ENCODE measurements at places on chromosomes 11 and 22. TPM values are rescaled to one million over a fixed set of nuclear protein-coding genes. Genes with fewer than 3 reads are reported as not detected.

The TRIM49 gene
- not detected for total RNA-seq

The SLC22A25 gene
- not detected for total RNA-seq

The ISX gene
- not detected for total RNA-seq

The C22orf31 gene
- total RNA-seq: not detected

The MN1 gene
- 2.1 TPM for total RNA-seq

The CARD10 gene
- total RNA-seq: 60.0 TPM

The OR4D11 gene
- not detected for total RNA-seq

The CARNS1 gene
- 0.23 TPM for total RNA-seq

The FBXO3 gene
- total RNA-seq: 25.0 TPM

The GLYAT gene
- total RNA-seq: not detected

DNA sequence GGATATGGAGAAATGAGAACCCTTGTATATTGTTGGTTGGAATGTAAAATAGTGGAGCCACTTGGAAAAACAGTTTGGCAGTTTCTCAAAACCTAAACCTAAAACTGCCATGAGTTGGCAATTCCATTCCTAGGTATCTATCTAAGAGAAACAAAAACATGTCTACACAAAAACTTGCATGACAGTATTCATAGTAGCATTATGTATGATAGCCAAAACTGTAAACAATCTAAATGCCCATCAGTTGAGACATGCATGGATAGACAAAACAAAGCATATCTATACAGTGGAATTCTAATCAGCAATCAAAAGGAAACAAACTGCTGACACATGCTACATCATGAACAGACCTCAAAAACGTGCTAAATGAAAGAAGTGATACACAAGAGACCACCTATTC lies 34.9 kb downstream of the TRAF6 start:
- DNase-seq: no peak

DNA sequence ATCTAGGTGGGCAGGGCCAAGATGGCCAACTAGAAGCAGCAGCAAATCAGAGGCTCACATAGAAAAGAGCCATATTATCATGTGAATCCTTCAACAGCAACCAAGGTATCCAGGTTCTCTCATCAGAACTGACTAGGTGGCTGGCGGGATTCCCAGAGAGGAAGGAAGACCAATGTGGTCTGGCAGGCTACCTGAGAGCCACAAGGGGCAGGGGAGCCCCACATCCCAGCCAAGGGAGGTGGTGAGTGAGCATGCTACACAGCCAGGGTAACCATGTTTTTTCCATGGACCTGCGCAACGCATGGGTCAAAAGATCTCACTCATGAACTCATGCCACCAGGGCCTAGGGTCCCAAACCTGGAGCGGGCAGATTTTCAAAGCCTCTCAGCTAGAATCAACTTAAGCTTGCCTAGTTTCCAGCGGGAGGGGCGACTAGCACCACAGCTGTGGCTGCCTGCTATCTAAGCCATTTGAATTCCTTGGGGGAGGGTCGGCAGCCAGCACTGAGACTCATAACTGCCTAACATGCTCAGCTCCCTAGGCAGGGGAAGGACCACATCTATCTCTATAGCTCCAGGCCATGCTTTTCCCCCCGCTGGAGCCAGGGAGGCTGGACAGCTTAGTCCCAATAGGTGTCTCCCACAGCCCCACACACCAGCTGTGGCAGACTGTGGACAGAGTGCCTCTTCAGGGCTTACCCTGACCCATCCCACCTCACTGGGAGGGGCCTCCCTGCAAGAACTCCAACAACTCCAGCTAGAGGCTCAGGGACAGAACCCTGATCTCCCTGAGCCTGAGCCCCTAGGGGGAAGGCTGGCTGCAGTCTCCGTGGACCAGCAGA lies 28.7 kb upstream of the CASP12 start:
- DNase-seq: no peak

DNA sequence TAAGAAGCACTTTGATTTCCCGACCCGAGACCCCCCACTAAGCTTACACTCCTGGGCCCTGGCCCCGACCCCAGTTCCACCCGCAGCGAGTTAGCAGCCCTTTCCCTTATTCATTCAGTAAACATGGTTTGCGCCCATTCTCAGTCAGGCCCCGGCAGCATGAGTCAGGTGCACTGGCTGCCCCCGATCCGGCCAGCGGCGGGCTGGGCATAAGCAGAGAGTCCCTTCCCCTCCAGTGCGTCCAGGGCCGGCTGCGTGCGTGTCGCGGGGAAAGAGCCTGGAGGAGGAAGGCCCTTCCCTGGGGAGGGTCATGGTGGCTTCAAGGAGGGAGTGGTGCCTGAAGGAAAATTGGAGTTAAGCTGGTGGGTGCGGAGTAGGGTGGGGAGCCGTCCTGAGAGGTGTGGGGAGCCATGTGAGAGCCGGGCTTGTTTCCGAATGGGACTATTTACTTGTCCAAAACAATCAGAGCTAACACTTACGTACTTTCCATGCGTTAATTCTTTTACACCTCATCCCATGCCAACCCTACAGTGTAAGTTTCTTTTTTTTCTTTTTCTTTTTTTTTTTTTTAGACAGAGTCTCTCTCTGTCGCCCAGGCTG lies 657 bp downstream of the IGHMBP2 start:
- no peak for DNase-seq

GRCh38 chr11:121318848-121319834 lies 26.6 kb downstream of the SC5D start:
- no peak for DNase-seq

DNA sequence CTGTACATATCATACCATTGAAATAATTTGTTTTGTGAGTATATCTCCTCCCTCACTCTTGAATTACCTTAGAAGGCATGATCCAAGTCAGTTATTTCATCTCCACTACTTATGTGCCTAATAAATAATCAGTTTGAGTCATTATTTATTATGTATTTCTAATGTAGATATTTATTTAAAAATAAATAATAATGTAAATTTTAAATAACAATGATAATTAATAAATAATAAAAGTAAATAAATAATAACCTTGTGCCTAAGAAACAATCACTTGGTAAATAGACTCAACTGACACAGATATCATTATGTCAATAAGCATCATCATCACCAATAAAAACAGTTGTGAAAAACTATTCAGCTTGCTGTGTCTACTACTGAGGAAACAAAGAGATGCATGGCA lies 213.8 kb downstream of the CNTN5 start:
- no peak for DNase-seq

GRCh38 chr22:39530116-39530515 lies 2.4 kb downstream of the RPS19BP1 start:
- no peak for DNase-seq

DNA sequence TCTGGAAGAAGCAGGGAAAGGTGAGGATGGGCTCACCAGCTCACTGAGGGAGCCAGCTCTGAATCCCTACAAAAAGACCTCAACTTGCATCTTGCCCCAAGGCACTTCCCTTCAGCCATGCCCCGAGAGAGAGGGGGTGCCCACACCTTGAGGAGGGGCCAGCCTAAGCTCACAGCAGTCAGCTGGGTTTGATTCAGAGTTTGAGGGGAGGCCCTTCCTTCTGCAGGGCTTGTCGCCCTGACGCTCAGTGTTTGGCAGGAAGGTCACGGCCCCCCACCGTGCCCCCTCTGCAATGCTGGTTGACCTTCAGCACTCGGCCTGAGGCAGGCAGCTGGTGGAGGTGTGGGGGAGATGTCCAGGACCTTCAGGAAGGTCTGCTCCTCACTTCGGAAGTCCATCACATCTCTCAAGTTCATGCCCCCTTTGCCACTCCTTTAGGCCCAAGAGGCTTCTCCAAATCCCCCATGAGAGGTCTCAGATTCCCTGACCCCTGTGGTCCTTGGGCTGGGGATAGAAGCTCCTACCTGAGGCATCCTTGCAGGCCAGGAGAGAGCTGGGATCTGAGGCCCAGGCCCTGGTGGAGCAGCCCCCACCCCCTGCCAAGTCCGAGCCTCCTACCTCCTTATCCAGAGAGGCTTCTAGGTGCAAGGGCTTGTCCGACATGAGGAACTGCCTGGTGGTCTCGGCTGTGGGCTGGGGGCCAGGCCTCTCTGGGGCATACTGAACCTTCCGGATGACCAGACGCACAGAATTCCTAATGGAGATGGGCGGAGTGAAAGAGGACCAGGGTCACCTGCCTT lies 37.6 kb downstream of the TPBGL start:
- no peak for DNase-seq

DNA sequence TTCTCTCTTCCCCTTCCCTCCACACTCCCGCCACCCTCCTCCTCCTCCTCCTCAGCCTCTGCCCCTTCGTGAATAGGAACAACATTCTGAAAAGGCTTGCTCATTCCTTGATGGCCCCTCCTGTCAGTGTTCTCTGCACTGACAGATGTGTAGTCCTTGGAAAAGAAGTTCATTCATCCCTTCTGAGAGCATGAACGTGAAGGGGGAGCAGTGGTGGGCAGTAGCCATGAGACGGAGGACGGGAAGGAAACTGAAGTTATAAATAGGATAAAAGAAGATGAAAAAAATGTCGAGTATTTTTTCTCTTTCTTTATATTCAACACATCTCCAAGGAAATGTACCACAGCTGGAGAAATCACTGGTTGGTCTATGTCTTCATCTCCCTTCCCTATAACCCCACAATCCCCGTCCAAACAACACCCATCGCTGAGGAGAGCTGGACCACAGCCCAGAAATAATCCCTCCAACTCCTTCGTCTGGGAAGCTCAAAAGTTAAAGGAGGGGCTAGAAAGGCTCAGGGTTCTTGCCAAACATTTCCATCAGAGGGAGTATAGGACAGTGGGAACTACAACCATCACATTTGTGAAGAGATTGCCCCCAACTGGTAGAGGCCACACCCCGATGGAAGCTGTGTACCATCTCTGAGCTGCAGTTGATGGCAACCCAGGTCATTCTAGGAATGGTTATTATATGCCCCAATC lies 33.5 kb downstream of the ETS1 start:
- DNase-seq: no peak

DNA sequence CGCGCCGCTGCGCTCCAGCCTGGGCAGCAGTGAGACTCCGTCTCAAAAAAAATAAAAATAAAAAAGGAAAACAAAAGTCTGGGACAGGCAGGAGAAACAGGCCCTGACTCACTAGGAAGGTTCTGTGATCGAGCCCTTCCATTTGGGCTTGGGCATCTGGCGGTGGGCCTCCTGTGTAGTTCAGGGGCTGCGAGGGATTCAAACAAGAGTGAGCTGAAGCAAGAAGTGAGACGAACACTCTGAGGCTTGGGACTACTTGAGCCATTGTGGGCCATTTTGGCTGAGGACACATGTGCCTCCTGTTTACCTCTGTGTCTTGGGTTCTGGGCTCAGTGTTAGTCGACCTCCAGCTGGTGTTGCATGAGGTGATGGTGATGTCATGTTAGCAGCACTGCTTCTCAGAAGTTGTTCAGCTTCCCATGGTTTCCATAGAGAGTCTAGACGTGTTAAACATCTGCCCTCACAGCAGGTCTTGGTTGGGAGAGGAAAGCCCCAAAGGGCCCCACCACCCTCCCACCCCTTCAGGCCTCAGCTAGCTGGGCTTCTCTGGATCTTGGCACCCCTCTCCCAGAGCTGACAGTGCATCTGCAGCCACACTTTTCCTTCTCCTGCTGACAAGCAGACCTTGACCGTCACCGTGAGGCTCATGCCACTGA lies 57.8 kb downstream of the MED15 start:
- no peak for DNase-seq

- DNase-seq: peak; percentile 88
Observed at GRCh38 chr11:105244160-105244825, 104.7 kb upstream of the CARD18 start.

GRCh38 chr22:49713003-49713402 lies 114.7 kb downstream of the BRD1 start:
- DNase-seq: no peak

DNA sequence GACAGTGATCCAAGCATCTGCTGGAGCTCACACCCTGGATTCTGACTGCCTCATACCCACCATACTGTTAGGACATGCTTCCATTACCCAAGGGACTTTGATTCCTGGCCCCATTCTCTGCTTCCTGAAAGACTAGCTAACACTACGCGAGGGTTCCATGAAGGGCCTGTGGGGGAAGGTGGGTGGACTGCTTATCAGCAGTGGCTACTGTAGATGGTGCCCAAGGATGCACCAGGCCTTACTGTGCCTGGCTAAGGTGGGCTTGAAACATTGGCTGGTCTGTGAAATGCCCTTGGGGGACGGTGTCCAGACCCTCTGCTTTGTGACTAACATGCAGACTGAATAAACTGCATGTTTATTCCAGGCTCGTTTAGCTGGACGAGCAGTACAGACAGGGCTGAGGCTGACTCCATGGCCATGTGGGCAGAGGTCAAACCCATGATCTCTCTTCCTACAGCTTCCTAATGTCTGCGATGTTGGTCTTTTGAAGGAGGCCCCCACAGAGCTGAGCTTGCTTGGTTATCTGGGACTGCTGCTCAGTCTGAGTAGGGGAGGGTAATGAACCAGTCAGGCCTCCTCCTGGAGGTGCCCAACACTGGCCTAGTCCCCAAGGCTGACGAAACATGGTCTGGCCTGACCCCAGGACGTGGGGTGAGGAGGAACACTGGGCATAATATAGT lies 48.3 kb upstream of the PHOX2A start:
- DNase-seq: no peak

Measured in epithelial cell of proximal tubule (primary cell).